ENCODE measurements at places on chromosomes 2 and 18. TPM values are rescaled to one million over a fixed set of nuclear protein-coding genes. Genes with fewer than 3 reads are reported as not detected.

The CHPF gene
- 27.0 TPM for total RNA-seq

The DTNA gene
- total RNA-seq = 13.3 TPM

The SERPINB10 gene
- total RNA-seq = not detected

The CHRNA1 gene
- total RNA-seq = not detected

The CHRND gene
- 5.8 TPM for total RNA-seq

The DCDC2C gene
- total RNA-seq = not detected

The EML6 gene
- total RNA-seq = 8.1 TPM

The SGPP2 gene
- not detected for total RNA-seq

The CRYGC gene
- not detected for total RNA-seq

The NIFK gene
- total RNA-seq = 89.7 TPM

- no peak for DNase-seq
These were observed 138.4 kb upstream of the CCDC68 start for GRCh38 chr18:55097456-55098170.

GRCh38 chr2:235793163-235793752 lies 299.4 kb downstream of the AGAP1 start:
- peak; percentile 18 for DNase-seq

DNA sequence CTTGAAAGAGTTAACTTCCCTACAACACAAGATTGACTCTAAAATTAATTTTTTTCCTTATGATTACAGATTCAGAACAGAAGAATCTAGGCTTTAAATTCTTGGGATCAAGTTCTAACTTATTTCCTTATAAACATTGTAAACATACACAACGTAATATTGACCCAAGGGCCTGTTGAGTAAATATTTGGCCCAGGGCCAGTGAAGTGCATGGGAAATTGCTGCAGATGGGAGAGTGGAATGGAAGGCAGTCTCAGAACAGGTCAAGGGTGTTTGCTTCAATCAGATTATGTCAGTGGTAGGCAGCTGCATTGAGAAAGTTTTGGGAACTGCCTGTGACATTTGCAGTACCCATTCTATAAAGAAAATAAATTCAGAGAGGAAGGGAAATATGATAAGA lies 137.6 kb downstream of the MYO1B start:
- DNase-seq = no peak

DNA sequence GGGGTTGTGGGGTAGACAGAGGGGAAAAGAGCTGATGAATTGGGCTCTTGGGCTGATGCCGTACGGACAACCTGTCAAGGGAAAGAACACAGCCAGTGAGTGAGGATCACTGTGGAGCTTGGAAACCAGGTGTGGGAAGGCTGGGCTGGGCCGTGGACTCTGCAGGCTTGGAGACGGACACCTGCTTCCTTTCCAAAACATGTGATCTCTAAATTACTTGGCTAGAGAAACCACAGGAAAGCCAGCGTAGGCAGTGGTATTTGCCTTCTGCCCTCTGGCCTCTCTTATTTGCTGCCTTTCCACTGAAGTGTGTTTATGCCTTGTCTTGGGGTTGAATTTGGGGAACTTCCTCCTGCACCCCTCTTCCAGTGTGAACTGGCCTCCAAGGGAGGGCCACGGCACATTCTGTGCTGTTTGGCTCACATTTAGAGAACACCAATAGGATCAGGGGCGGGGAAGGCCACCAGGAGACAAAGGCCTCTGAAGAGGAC lies 267.7 kb downstream of the PRKCE start:
- no peak for DNase-seq

GRCh38 chr2:6027066-6027465 lies 334.9 kb downstream of the SOX11 start:
- DNase-seq = no peak

- no peak for DNase-seq
These were observed 69.7 kb upstream of the KCNE4 start for GRCh38 chr2:222982010-222982908.

DNA sequence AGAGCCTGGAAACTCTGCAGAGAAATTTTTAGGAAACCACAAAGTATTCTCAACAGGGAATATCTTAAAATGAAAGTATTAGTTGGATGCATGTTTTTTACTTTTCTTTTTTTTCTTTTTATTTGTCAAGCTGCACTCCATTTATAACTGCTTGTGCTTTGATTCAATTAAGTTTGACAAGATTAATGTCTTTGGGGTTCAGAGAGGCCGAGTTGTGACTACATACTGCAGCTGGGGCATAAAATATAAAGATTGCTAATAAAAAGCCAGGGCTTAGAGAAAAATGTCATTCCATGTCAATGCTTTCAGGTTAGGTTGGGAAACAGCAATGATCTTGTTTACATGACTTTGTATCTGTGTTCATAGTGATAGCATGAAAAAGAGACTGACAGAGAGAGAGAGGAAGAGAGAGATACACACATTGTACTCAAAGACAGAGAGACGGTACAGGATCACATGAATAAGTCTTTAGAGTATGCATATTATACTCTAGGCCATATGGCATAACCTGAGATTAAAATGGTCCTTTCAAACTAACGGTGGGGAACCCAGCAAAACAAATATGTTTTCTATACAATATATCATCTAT lies 1022.3 kb upstream of the CNTNAP5 start:
- no peak for DNase-seq

DNA sequence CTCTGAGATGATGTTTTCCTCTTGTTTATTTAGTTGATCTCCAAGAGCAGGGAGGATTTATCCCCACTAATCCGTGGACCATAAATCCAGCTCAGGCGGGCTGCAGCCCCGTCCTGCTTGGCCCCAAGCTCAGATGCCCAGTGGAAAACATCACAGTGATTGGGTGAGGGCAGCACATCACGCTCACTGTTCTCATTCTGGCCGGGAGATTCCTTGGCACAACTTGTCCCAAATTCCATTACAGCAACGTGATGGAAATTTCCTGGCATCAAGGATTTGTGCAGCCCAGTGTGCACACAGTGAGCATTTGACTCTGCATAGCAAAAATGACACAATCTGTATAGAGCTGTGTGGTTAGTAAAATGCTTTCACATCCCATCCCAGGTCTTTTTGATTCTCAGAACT lies 96.8 kb downstream of the VAPA start:
- no peak for DNase-seq

- no peak for DNase-seq
These were observed 46.7 kb downstream of the ARHGAP28 start for GRCh38 chr18:6776188-6776587.

DNA sequence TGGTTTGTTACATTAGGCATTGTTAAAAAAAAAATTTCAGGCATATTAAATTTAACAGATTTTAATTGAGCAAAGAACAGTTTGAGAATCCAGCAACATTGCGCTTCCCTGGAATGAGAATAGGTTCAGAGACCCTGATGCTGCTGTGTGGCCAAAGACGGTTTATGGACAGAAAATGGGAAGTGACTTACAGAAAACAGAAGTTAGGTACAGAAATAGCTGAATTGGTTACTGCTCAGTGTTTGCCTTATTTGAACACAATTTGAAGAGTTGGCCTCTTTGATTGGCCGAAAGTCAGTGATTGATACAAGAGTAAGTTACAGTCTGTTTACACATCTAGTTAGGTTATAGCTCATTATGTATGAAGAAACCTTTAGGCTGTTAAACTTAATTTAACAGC lies 6.0 kb upstream of the NEDD4L start:
- no peak for DNase-seq

DNA sequence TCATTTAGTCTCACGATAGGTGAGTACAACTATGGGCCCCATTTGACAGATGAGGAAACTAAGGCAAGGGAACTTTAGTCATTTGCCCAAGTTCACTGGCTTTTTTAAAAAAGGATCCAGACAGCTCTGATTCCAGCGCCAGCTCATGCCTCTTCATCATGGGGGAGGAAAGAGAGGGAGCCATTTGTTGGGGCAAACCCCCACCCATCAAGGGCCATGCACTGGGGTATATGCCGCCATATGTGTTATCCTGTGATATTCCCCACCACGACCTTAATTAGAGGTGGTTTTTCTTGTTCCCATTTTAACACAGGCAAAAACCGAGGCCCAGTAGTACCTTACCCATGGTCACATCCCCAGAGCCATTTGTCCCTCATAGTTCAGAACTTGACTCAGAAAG lies 649 bp upstream of the GPBAR1 start:
- DNase-seq = no peak

GRCh38 chr2:42787424-42787787 lies 5.0 kb downstream of the HAAO start:
- no peak for DNase-seq

- DNase-seq = no peak
These were observed 175.1 kb upstream of the PIEZO2 start for GRCh38 chr18:11324510-11324909.

- no peak for DNase-seq
These were observed 203.1 kb downstream of the RAB3GAP1 start for GRCh38 chr2:135255208-135255607.

DNA sequence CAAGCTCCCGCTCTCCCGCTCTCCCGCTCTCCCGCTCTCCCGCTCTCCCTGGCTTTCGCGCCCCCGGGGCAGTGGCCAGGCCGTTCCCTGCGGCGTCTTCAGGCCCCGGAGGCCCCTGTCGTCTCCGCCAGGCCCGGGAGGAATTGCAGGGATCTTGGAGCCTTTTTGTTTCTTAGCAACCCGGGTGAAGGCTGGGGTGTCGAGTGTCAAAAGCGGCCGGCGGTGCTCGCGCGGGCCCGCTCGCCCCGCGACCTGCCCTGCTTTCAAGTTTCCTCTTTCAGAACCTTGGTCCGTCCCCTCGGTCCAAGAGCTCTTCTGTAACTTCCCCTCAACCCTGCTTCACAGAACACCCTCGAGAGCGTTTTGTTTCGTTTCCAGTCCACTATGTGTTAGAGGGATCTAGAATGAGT lies 1.4 kb downstream of the RNF138 start:
- DNase-seq = peak; percentile 45

GRCh38 chr2:173571021-173571821 lies 216.5 kb downstream of the CDCA7 start:
- no peak for DNase-seq

- no peak for DNase-seq
These were observed 793 bp downstream of the CNRIP1 start for GRCh38 chr2:68318914-68319397.

DNA sequence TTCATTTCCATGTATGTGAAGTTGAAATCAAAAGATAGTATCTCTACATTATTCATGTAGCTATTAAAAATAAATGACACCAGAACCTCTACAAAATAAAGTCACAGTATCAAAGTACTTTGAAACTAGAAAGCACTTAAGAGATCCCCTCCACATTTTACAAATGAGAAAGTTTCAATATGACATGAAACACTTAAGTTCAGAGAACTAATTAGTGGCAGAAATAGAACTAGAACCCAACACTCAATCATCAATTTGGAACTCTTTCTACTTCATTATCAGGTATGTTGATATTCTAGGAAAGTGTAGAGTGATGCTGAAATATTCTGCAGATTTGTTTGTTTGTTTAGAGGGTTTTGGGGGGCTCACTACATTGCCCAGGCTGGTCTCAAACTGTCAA lies 145.6 kb downstream of the MEMO1 start:
- DNase-seq = no peak

DNA sequence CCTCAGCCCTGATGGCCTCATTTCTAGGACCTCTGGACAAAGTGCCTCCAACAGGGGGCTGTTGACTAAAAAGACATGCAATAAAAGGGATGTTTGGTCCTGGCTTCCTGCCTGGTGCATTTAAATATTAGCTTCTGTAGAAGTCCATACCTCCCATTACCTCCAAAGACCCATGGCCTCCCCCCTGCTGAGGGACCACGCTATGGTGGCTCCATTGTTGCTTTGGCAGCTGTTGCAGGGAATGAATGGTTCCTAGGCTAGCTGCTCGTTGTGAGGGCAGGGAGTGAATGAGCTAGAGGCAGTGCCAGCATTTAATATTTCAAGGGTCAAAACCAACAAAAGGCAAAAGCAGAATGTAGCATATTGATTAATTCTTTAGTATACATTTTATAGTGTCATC lies 285.9 kb downstream of the SLC8A1 start:
- no peak for DNase-seq

DNA sequence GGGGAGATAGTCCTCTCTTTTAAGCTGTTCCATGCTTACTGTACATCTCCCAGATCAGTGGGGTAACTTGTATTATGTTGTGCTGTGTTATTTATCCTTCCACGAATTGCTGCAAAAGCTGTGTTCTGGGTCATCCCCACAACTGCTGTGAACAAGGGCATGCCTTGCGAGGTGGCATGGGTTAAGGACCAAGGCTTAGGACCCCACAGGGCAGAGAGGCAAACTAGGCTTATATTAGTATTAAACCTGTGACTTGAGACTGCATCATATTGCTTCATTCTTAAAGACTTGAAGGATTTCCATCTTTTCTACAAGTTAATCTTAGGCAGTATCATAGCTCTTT lies 19.9 kb downstream of the RND3 start:
- DNase-seq = no peak

GRCh38 chr2:239608260-239608659 lies 207.4 kb upstream of the HDAC4 start:
- DNase-seq = no peak

DNA sequence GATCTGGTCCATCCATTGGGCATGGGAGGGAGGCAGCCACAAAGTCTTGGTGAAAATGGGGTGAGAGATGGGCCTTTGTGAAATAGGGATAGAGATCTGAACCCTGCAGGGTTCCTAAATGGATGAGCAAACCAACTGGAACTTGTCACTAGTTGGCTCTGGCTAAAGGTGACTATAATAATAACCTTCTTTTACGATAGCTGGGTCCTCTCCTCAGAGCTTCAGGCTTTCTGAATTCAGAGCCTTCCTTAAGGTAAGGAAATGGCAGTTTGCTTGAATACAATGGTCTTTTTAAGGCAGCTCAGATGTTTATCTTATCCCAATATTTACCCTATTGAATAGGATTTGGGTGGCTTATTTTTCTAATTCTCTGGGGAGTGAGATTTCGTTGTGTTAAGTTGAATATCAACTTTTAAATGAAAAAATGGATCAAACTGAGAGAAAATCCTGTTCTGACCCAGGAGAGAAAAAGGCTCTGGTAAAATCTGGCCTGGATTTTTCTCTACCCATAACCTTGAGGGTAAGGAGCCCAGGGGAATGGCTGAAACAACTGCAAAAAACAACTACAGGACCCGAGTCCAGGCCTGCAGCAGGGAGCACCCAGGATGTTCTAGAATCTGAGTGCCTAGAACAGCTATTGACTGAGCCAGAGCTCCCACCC lies 61.1 kb upstream of the CXCR4 start:
- DNase-seq = no peak
